ENCODE measurements at places on chromosomes 2 and 18.

- no peak for DNase-seq
These were observed 78.0 kb downstream of the MYO3B start for GRCh38 chr2:170255971-170256370.

- peak; percentile 44 for DNase-seq
These were observed at the start of gene KIF3C for GRCh38 chr2:25982273-25982967. Gene KIF3C, minus strand, starts transcription at chr2:25982497. Its CDS starts 580 bp downstream, at chr2:25981917.

DNA sequence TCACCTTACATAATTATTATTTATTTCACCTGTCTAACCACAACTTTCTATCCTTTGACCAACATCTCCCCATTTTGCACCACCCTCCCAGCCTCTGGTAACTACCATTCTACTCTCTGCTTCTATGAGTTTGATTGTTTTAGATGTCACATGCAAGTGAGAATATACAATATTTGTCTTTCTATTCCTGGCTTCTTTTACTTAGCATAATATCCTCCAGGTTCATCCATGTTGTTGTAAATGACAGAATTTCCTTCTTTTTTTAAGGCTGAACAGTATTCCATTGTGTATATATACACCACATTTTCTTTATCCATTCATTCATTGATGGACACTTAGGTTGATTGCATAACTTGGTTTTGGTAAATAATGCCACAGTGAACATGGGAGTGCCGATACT is 24.0 kb downstream of the PPM1B start:
- no peak for DNase-seq

DNA sequence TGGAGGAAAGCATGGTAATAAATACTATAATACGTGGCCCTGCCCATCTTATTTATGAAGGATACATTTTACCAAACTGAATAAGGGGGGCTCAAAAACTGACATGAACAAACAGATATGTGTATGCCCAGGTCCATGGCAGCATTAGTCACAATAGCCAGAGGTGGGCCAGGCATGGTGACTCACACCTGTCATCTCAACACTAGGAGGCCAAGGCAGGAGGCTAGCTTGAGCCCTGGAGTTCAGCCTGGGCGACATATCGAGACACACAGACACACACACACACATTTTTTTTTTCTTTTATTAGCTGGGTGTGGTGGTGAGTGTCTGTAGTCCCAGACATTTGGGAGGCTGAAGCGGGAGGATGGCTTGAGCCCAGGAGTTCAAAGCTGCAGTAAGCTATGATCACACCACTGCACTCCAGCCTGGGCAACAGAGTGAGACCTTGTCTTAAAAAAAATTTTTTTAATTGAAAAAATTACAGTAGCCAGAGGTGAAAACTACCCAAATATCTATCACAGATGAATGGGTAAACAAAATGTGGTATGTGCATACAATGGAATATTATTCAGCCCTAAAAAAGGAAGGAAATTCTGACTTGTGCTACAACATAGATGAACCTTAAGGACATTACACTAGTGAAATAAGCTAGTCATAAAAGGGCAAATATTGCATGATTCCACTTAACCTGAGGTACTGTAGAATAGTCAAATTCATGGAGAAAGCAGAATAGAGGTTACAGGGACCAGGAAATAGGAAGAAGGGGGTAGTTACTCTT is 8.0 kb downstream of the ATP8B1 start:
- no peak for DNase-seq

DNA sequence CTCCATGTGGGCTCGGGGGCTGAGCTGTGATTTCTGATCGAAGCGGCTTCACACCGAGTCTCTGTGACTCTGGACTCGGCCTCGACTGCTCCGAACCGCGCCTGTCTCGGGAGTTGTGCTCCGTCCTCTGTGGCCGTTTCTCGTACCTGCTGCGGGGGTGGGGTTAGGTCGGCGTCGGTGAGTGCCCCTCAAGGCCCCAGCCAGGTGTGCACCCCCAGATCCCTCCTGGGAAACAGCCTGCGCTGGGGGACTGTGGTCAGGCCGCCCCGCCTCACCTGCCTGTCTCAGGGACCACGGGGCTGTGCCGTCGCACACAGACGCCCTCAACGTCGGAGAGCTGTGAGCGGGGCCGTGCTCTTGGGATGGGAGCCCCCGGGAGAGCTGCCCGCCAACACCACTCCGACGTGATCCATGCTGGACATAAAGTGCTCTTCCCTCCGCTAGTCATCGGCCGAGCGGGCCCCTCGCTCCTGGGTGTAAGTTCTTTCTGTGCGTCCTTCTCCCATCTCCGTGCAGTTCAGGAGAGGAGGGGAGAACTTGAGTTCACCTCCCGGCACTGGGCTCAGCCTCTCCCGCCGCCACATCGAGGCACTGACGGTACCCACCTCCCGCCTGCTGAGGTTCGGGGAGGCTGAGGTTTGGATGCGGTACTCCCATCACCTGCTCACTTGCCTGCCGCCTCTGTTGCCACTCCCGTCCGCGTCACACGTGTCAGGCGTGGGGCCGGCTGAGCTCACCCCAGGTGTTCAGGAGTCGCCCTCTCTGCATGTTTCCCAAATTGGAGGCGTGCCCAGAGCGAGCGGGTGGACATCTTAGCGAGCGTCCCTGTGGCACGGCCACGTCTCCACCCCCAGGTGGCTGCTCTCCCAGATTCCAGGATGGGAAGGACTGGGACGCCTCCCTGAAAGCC is 55.7 kb downstream of the CTDP1 start:
- no peak for DNase-seq

GRCh38 chr2:26144953-26145680 is 27.8 kb upstream of the GAREM2 start:
- DNase-seq: peak; percentile 33
